IPS DF 6.9 (cell line): ENCODE measurements at places on chromosomes 6 and 20.

GRCh38 chr6:7547315-7547714 is 5.8 kb downstream of the DSP start:
- H3K4me3 ChIP-seq: no peak overlapping the region
- no peaks in the 10 kb centered on the region for H3K27me3 ChIP-seq
- H3K36me3 ChIP-seq: no peaks in the 10 kb centered on the region
- H3K4me1 ChIP-seq: peaks cover 3% of the 10 kb centered on the region; the same call in 1 of the 2 replicates

DNA sequence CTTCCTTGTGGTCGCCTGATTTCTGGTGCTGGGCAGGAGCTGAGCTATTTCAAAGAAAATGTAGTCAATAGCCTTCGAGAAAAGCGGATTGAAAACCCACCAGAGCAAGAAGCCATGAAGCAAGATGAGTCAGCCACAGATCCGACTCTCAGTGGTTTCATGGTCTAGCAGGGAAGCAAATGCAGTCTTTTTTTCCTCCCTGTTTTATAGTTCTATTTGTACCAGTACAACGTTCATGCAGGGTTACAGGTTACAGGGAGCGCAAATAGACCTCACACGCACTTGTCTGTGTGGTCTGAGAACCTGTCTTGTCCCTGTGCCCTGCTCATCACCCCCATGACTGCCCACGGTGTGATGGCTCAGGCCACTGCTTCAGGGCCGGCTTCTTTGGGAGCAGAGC is 309.8 kb upstream of the SUPT3H start:
- no peaks in the 10 kb centered on the region for H3K27me3 ChIP-seq
- H3K4me3 ChIP-seq: no peak overlapping the region

GRCh38 chr20:1003920-1004697 is 2.0 kb upstream of the RSPO4 start:
- H3K4me3 ChIP-seq: no peak overlapping the region
- no peak overlapping the region for H3K27ac ChIP-seq
- DNase-seq: no peak

GRCh38 chr6:106613590-106613989 is 15.7 kb downstream of the RTN4IP1 start:
- 0 out of 2 replicates have a peak, but pooled peaks cover 2% of the 10 kb centered on the region for H3K36me3 ChIP-seq
- H3K4me1 ChIP-seq: peaks cover 2% of the 10 kb centered on the region; the same call in 1 of the 2 replicates
- H3K4me3 ChIP-seq: no peak overlapping the region
- no peak overlapping the region for H3K27ac ChIP-seq

DNA sequence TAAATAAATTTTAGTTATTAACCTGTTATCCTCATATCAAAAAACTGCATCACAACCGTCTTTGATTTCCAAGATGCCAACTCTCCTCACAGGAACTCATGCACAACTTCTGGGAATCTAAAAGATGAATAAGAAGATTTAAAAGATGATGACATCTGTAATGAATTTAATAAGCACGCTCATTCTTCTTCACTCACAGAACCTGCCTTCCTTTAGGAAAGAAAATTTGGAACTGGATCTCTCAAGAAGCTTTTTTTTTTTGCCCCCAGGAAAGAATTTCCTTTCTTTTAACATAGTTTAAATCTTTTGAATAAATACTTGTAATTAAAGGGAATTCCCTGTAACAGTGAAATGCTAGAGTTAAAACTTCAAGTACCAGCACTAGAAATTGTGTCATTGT is 161.5 kb downstream of the HIVEP2 start:
- no peak overlapping the region for H3K27ac ChIP-seq
- DNase-seq: no peak
- no peaks in the 10 kb centered on the region for H3K27me3 ChIP-seq
- no peaks in the 10 kb centered on the region; the same call in 1 of the 2 replicates for H3K4me1 ChIP-seq

- no peaks in the 10 kb centered on the region for H3K27me3 ChIP-seq
- H3K4me1 ChIP-seq: peaks cover 8% of the 10 kb centered on the region
- no peaks in the 10 kb centered on the region; the same call in 1 of the 2 replicates for H3K36me3 ChIP-seq
Measured at GRCh38 chr6:148983966-148984365, 237.1 kb downstream of the UST start.

DNA sequence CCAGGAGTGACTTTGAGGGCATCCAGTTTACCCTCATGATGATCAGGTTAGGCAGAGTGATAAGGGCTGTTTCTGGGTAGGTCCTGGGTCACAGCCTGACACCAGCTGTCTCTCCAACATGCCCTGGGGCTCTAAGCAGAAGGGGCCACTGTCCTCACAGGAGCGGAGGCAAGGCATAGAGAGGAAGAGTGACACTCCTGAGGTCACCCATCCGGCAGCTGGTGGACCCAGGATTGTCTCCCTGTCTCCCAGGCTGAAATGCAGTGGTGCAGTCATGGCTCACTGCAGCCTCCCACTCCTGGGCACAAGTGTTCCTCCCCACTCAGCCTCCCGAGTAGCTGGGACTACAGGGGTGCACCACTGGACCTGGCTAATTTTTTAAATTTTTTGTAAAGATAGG is 12.0 kb downstream of the DLGAP4 start:
- DNase-seq: no peak
- peaks cover 5% of the 10 kb centered on the region; the same call in 1 of the 2 replicates for H3K4me1 ChIP-seq
- no peaks in the 10 kb centered on the region for H3K36me3 ChIP-seq
- no peak overlapping the region for H3K4me3 ChIP-seq

DNA sequence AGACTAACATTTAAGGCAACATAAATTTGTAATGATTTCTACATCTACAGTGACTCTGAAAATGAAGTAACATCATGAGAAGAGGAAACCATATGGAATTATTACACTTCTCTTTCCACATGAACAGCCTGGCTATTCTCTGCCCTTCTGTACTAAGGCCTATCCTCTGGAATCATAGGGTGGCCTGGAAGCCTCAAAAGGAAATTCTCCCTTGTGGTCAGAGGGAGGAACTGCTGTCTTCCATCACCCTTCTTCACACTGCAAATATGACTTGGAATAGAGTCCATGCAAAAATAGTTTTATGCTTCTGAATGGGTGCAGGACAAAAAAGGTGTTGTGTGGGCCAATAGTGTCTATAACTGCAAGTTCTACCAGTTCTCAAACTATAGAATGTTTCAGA is 44.6 kb upstream of the SH3BGRL2 start:
- H3K27me3 ChIP-seq: no peaks in the 10 kb centered on the region
- DNase-seq: no peak
- H3K27ac ChIP-seq: no peak overlapping the region

- H3K4me1 ChIP-seq: peaks cover 14% of the 10 kb centered on the region
- no peak for DNase-seq
- no peaks in the 10 kb centered on the region for H3K27me3 ChIP-seq
- H3K36me3 ChIP-seq: peaks cover 4% of the 10 kb centered on the region; the same call in 1 of the 2 replicates
Measured at GRCh38 chr6:41939848-41940758, 1.5 kb downstream of the CCND3 start.

- no peaks in the 10 kb centered on the region for H3K4me1 ChIP-seq
- no peak for DNase-seq
- no peaks in the 10 kb centered on the region for H3K36me3 ChIP-seq
Measured at GRCh38 chr6:56172144-56172543, 75.2 kb downstream of the COL21A1 start.

DNA sequence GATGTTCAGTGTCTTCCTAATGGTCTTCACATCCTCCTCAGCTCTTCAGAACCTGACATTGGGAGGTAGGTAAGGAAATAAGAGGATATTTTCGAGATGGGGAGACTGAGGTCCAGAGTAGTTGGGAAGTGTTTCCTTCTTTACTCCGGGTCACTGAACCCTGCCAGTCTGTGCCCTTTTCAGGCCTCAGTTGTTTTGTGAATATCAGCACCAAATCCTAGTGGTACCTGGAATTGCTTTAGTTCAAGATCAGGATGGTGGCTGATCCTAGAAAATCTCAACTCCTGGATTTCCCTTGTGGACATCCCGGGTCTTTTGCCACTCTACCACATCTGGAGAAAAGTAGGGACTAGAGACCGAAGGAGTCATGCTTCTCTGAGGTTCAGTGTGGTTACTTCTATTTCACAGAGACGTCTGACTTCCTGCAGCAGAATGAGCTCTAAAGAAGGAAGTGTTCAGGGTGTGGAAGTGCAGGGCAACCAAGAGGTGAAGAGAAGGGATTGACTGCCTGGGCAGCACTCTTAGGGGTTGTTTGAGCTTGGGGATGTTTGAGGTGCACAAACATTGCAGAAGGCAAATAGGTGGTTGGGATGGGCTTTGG is 995 bp downstream of the STK4 start:
- no peak for DNase-seq
- H3K27me3 ChIP-seq: no peaks in the 10 kb centered on the region
- H3K4me1 ChIP-seq: 0 out of 2 replicates have a peak, but pooled peaks cover 1% of the 10 kb centered on the region
- no peaks in the 10 kb centered on the region for H3K36me3 ChIP-seq
- H3K4me3 ChIP-seq: peak overlapping the region; percentile 80; the same call in 1 of the 2 replicates
- H3K27ac ChIP-seq: no peak overlapping the region
